NCI-H446 (cell line): ENCODE measurements at places on chromosomes 3 and 15.
A peak's percentile ranks its signal among the peaks of the same experiment; 100 is the strongest.

- no peak for DNase-seq
Observed at GRCh38 chr3:123553536-123553935, 31.3 kb downstream of the HACD2 start.

DNA sequence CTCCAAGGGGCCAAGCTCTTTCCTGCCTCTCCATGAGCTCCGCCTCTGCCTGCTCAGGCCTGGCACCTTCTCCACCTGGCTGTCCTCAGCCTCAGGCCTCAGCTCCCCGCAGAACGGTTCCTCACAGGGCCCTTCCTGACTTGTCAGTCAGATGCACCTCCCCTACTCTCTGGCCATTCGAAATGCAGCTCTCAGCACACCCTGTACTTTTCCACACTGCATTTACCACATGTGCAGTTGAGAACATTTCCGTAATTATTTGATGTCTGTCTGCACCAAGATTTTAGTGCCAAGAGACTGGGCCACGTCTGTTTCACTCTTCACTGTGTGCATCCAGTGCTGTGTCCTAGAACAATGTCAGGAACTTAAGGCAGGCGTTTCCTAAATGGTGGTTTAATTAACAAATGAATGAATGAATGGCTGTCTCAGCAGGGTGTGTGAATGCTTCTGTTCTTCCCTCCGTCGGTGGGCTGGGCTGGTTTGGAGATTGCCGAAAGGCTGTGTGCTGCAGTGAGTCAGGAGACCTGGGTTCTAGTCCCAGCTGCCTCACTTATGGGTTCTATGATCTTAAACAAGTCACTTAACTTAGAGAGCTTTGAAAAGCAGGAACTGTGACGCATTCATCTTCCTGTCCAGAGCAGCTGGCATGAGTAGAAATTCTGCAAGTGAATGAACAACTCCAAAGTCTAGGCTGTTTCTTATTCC is 5.4 kb downstream of the MUC4 start:
- DNase-seq = no peak

DNA sequence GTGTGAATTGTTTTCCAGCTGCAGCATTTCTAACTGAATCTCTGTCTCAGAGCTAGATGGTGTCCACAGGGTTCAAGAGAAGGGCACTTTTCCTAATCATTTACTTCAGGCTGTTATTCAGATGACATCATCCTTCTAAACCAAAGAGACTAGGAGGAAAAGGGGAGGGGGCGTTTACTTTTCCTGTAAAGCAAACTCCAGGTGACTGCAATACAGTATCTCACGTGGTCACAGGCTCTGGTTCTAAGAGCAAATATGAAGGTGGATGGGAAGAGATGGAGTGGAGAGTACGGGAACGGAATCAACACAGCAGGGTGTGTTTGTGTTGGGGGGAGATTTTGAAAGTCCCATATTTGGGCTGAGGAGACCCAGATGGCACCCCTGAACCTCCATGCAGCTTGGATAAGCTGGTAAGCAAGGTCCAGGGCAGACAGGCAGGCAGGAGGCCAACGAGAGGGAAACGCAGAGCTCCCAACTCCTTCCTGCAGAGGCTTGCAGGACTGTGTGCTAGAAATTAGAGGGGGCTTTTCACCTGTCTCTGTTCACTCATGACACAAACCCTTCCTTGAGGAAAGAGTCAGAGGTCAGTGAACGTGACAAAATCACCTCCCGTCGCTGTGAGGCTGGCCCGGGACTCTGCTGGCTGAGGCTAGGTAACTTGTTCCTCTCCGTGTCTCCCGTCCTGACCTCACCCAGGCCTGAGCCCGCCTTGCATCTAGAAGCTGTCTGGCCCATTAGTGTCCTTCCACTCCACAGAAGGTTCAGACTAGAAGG is 151.2 kb downstream of the OPA1 start:
- no peak for DNase-seq

GRCh38 chr3:112904786-112905185 is 58.1 kb upstream of the CD200R1L start:
- no peak for DNase-seq

- peak; percentile 2 for DNase-seq
Observed at GRCh38 chr15:77387365-77388105, 32.4 kb downstream of the PEAK1 start.

DNA sequence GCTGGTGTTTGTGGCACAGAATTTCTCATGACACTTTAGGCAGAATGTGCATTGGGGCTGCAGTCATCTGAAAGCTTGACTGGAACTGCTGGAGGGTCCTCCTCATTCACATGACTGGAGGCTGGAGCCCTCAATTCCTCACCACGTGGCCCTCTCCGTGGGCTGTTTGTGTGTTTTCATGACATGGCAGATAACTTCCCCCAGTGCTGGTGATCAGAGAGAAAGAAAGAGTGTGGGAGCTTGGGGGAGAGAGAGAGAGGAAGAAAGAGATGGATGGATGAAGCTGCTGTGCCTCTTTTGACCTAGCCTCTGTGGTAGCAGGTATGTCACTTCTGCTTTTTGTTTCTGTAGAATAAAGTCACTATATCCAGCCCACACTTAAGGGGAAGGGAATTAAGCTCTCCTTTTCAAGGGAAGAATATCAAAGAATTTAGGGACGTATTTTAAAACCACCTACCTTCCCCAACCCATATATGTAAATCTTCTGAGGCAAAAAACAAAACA is 169.6 kb upstream of the IL12A start:
- no peak for DNase-seq

- no peak for DNase-seq
Observed at GRCh38 chr15:83114856-83115255, 7.4 kb downstream of the TM6SF1 start.

GRCh38 chr3:180973543-180973942 is 16.0 kb downstream of the DNAJC19 start:
- DNase-seq = no peak

DNA sequence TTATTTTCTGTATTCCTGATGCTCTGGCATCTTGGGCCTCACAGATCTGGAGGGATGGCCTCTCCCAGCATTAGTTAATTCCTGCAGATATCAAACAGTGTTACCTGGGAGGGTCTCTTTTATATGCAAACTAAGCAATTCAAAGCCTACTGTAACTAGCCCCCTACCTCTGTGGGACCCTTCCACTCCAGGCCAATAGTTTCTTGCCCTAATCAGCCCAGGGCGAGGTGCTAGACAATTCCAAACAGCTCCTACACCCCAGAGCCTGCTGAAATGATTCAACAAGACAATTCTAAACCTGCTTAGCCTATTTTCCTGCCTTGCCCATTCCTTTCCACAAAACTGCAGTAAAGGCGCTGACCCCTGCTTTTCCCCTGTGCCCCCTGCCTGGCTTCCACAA is 106.6 kb upstream of the IGSF10 start:
- no peak for DNase-seq

DNA sequence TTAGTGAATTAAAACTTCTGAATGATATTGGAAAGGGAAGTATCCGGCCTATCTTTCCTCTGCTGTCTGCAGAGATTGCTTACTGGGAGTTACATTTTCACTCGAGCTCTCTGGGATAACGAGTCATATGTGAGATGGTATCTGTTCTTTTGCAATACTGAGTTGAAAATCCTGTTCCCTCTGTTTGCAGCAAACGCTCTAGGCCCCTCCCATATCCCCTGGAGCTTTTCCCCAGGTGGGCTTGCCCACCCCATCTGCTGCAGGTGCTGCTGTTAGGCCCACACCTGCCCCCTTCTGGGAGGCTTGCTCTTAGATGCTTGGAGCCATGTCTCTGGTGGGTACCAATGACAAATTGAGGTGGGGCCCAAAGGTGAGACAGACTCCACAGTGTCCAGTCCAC is 42.7 kb upstream of the MTMR10 start:
- no peak for DNase-seq

- no peak for DNase-seq
Observed at GRCh38 chr3:129365296-129366136, 62.9 kb downstream of the EFCAB12 start.

- no peak for DNase-seq
Observed at GRCh38 chr3:80190051-80190450, 422.3 kb upstream of the ROBO1 start.
